C1 segment of cervical spinal cord (tissue), 14 donors: ENCODE measurements at places on chromosomes 4 and X.

GRCh38 chrX:69293776-69294601, 128.7 kb upstream of the PJA1 start:
- DNase-seq = no peak

DNA sequence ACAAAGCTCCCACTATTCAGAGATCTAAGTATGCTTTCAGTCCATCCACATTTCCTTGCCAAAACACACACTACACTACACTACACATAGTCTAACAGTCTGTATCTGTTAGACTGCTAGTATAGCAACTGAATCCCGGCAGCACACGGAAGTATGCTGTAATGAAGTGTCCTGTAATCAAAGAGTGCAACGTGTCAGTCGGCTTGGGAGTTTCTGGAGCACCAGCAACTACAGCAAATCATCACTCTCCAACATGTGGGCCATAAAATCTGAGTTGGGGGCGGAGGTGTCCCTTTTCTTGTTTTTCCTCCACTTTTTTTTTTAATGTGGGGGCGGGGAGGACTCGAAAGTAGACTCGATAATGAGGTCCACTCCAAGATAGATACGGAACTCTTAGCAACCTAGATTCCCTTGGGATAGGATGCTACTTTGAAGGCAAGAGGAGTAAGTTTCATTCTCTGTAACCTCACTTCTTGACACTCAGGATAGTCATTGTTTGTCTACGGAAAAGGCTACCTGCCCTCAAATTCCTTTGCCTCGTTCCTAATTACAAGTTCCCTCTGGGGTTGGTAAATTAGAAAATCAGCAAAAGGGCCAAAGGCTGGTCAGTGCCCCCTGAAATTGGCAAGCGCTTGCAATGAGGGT, 722 bp downstream of the SLC10A7 start:
- DNase-seq = peak; percentile 1

DNA sequence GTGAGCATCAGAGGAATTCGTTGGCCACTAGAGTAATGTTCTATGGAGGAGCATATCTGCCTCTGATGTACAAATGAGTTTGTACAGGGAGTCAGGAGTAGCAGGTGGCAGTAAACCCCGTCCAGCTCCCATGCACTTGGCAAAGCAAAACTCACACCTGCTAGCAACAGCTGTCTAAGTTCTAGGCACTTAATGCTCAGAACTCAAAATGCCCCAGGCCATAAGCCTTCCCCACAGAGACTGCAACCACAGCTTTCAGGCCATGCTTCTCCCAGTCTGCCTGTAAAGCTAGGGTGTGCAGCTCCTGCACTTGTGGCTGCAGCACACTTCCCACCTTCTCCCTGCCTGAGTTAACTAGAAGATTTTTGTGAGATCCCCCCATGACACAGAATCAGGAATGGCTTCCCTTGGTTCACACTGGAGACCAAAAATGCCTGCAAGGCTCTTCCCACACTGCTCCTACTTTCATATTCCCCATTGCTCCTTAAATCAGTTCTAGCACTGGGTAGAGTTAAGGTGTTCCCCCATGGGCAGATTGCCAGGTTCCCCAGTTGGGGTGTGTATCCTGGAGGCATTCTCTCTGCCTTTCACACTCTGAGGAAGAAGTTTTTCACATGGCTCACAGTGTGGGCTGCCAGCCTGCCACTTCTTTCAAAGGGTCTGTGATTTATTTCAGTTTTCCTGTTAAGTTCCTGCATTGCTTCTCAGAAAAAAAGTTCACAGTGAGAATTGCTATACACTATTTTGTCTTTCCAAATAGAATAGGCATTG, 189.9 kb downstream of the STPG2 start:
- no peak for DNase-seq

DNA sequence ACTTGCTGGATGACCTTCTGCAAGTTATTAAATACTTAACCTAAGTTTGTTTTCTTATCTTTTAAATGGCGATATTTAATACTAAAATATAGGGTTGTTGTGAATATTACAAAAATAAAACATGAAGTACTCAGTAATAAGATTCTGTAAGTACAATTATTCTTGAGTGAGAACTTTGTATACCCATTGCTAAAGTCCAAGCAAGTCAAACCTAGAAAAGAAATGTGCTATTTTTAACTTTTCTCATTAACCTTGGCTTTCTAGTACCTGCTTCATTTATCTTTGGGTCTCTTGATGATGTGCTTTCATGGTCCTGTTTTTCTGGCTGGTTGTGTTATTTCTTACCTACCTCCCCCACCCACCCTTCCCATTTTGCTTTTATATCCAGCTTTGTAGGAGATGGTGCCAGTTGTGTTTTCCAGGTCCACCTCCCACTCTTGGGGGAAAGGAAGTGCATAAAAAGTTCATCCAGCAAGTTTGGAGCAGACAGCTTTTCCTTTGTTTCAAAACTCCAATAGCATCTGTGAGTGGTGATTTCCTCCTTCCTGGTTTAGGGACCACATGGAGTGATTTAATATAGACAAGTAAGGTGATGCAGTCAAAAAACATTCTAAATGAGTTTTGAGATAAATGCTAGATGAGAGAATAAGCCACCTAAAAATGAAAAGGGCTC, 7.5 kb upstream of the CXCL8 start:
- no peak for DNase-seq

GRCh38 chr4:39255871-39256270, 73.5 kb downstream of the WDR19 start:
- no peak for DNase-seq

DNA sequence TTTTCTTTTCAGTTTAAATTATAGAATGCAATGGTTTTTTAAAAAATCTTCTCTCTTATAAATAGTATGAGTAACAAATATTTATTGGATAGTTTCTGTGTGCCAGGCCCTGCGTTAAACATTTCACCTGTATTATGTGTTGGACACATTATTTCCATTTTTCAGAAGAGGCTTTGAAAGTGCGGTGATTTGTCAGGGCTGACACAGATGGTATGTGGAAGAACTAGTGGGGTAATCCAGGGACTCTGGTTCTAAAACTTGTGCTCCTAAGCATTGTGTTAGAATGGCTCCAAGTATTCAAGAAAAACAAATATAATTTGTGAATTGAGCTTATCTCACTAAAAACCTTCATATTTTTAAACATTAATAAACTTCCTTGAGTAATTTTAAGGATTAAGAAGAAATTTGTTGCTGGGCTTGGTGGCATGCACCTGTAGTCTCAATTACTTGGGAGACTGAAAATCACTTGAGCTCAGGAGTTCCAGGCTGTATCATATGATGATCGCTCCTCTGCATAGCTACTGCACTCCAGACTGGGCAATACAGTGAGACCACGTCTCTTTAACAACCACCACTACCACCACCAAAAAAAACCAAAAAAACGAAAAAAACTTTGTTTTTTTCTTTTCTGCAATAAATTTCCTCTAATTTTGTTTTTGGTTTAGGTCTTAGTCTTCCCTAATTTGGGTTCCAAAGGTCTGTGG, 40.0 kb downstream of the RAPGEF2 start:
- DNase-seq = no peak

DNA sequence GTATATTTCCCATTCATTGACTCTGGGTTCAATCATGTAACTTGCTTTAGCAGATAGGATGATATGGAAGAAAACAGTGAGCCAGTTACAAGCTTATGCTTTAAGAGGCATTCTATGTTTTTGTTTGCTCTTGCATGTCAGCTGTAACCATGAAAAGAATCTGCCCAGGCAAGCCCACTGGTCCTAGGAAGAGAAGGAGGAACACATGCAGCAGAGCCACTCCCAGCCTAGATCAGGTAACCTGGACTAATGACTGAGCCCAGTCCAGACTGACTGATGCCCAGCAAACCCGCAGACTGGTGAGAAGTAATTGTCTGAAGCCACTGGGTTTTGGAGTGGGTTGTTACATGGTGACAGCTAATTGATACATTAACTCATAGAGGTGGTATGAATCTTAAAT, 167.9 kb downstream of the COL4A6 start:
- DNase-seq = no peak

DNA sequence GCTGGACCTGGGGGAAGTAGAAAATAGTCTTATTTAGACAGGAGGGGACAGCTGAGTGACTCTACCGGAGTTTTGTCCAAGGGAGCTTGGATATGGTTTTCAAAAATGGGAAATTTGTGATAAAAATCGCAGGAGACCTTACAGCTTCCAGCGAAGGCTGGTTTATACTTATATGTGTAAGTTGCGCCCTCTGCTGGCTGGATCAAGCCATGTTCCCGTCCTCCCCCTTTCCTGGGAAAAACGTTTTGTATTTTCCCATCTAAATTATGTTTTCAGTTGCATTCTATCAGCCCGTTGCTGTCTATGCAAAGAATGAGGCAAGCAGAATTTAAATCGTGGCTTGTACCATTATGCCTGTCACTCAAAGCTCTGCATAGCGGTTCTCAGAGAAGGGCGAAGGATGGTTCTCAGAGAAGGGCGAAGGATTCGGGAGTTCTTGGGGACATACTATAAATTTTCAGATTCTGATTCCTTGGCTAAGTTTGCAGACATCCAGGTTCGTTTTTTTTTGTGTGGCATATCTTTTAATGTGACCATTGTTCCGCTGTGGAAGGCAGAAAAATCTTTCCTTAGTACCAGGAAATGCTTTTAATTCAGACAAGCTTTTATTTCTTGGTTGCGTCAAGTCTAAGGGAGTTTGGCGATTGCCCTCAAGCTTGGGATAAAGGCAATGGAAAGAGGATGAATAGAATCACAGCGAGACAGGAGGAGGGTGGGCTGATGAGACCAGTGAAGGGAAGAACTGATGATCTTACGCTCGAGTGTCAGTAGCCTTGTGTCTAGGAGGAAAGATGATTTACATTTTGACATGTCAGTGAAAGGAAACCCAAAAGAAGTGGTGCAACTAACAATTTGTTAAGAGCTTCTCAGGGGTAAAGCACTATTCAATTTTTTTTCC, 128.5 kb upstream of the ARX start:
- peak; percentile 1 for DNase-seq

GRCh38 chr4:32775049-32775448, 2054.9 kb downstream of the PCDH7 start:
- no peak for DNase-seq

- DNase-seq = no peak
These were observed 5.1 kb downstream of the HS6ST2 start for GRCh38 chrX:132953354-132953753.

GRCh38 chr4:152684007-152684406, 4.2 kb upstream of the TMEM154 start:
- DNase-seq = no peak

DNA sequence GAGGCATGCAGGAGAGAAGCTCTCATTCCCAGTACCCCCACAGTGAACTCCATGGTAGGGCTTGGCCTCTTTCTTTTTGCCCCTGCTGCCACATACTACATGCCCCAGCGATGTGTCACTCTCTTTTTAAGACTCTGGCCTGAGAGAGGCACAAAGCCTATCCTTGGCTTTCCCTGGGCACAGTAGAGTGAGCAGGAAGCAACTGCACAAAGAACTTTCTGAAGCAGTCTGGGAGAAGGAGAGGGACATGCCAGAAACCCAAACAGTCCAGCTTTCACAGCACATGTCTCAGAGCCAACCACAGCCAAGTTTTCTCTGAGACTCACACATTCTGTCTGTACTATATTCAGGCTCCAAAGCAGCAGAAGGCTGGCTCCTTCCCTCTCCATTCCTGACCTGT, 7.9 kb upstream of the NALF2 start:
- no peak for DNase-seq

DNA sequence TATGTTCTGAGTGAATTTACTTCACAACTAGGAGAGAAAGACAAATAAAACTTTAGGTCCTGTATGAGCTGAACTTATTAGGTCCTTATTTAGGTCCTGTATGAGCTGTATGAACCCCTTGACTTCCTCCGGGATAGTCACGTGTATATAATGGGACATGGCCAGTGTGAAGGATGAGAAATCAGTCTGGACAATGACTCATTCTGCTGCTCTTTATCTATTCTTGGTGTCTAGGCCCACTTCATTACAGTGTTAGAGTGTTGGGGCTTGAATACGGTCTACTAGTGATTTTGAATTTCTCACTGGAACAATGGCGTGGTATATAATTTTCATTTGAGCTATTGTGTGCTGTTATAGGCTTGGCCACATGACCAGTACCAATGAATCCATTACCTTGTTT, 21.9 kb downstream of the STK26 start:
- DNase-seq = no peak

DNA sequence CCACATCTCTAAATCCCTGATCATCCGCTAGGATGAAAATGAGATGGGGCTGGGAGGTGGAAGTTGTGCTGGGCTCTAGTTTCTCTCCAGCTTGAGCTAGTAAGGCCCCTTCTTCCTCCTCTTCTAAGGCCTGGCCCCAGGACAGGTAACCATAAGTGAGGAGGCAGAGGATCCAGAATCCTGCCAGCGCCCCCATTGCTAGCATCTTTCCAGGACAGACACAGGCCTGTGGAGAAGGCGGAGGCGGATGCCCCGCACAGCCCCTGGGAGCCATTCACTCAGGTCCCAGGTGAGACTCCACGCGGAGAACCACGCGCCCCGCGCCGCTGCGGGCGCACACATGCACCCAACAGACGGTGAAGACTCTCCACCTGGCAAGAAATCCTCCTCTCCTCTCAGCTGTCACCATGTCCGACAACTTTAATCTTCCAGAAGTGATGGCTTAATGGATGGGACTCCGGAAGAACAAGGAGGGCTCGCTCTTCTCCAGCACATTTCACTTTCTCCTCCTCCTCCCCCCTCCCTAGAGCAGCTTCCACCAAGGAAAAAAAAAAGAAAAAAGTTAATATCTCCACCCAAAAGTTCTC, 793 bp downstream of the ARSJ start:
- DNase-seq = peak; percentile 15

DNA sequence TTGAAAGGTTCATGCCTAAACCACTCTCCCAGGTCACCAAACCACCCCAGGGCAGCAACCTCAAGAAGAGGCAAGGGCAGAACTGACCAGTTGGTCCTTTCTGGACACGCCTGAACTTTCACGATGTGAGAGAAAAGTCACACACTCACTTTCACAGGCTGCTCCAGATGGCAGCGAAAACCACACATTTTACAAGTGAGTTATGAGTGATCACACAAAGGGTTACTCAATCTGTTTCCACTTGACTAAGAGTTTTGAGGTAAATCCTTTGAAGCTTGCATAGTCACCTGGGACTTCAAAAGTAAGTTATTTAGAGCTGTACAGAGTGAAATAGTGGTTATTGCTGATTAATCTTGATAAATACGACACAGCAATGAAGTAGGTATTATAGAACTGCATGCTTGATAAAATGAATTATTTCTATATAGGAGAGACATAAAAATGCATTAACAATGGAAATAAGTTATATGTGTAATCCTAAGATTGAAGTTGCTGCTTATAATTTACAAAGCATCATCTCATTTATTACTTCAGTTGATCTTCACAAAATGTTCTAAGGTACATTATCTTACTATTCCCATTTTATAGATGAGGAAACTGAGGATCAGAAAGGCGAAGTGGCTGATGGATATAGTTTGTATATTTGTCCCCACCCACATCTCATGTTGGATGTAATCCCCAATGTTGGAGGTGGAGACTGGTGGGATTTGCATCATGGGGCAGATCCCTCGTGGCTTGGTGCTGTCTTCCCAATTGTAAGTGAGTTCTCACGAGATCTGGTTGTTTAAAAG, 103.0 kb upstream of the KLF3 start:
- DNase-seq = no peak
